ENCODE measurements at places on chromosomes 6 and 20.

DNA sequence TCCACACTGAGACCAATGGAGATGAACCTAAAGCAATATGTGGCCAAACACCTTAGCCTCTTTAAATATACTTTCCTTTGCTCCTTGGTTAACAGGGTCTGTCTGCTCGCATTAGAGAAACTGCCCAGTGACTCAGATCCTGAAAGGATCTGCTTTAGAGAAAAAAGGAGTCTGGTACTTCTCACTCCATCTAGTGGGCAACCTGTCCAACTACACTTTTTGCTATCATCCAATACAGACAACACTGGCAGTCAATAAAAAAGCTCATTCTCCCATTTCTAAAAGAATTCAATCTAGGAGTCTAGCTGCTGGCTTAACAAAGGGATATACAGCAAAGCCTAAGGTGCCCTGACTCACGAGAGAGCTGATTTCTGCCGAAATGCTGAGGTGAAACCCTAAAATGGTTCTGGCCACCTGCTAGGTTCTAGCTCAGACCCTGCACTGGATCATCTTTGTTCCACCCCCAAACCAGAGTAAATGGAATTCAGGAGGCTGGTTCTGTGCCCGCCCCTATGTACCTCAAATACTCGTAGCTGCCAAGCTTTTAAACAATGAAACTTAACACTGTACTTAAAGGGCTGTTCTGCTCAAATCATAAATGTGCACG lies 11.5 kb downstream of the GNL1 start:
- H3K4me1 ChIP-seq = peaks cover 33% of the 10 kb centered on the region
- peak overlapping the region; percentile 87 for H3K27ac ChIP-seq
- H3K36me3 ChIP-seq = peaks cover 23% of the 10 kb centered on the region
- peak overlapping the region; percentile 46 for H3K4me3 ChIP-seq
- no peaks in the 10 kb centered on the region for H3K27me3 ChIP-seq

GRCh38 chr6:5785249-5785648 lies 221.5 kb downstream of the NRN1 start:
- DNase-seq = no peak
- no peaks in the 10 kb centered on the region for H3K36me3 ChIP-seq
- H3K27me3 ChIP-seq = no peaks in the 10 kb centered on the region
- H3K4me1 ChIP-seq = peaks cover 8% of the 10 kb centered on the region

- H3K4me3 ChIP-seq = no peak overlapping the region
- peaks cover 9% of the 10 kb centered on the region for H3K4me1 ChIP-seq
- DNase-seq = no peak
- H3K27ac ChIP-seq = no peak overlapping the region
- H3K36me3 ChIP-seq = peaks cover 1% of the 10 kb centered on the region
- no peaks in the 10 kb centered on the region for H3K27me3 ChIP-seq
These were observed 33.7 kb downstream of the SRSF3 start for GRCh38 chr6:36627801-36628246.

- H3K4me1 ChIP-seq = no peaks in the 10 kb centered on the region
- H3K27me3 ChIP-seq = no peaks in the 10 kb centered on the region
- DNase-seq = no peak
- H3K36me3 ChIP-seq = no peaks in the 10 kb centered on the region
These were observed 164.0 kb upstream of the RUNX2 start for GRCh38 chr6:45163952-45164766.

GRCh38 chr20:3729811-3730540 lies 2.5 kb upstream of the HSPA12B start:
- no peaks in the 10 kb centered on the region for H3K4me1 ChIP-seq
- H3K27ac ChIP-seq = no peak overlapping the region
- peaks cover 78% of the 10 kb centered on the region for H3K27me3 ChIP-seq
- DNase-seq = no peak
- no peak overlapping the region for H3K4me3 ChIP-seq
- no peaks in the 10 kb centered on the region for H3K36me3 ChIP-seq

GRCh38 chr6:35476004-35476403 lies 7.8 kb downstream of the RPL10A start:
- H3K4me1 ChIP-seq = peaks cover under 1% of the 10 kb centered on the region
- H3K36me3 ChIP-seq = peaks cover 18% of the 10 kb centered on the region
- no peak overlapping the region for H3K27ac ChIP-seq
- no peaks in the 10 kb centered on the region for H3K27me3 ChIP-seq
- no peak for DNase-seq
- H3K4me3 ChIP-seq = no peak overlapping the region

GRCh38 chr6:38725414-38726183 lies 10.5 kb downstream of the DNAH8 start:
- no peak overlapping the region for H3K27ac ChIP-seq
- H3K4me1 ChIP-seq = no peaks in the 10 kb centered on the region
- no peak for DNase-seq
- H3K4me3 ChIP-seq = no peak overlapping the region
- peaks cover 4% of the 10 kb centered on the region for H3K36me3 ChIP-seq
- H3K27me3 ChIP-seq = peaks cover 13% of the 10 kb centered on the region

DNA sequence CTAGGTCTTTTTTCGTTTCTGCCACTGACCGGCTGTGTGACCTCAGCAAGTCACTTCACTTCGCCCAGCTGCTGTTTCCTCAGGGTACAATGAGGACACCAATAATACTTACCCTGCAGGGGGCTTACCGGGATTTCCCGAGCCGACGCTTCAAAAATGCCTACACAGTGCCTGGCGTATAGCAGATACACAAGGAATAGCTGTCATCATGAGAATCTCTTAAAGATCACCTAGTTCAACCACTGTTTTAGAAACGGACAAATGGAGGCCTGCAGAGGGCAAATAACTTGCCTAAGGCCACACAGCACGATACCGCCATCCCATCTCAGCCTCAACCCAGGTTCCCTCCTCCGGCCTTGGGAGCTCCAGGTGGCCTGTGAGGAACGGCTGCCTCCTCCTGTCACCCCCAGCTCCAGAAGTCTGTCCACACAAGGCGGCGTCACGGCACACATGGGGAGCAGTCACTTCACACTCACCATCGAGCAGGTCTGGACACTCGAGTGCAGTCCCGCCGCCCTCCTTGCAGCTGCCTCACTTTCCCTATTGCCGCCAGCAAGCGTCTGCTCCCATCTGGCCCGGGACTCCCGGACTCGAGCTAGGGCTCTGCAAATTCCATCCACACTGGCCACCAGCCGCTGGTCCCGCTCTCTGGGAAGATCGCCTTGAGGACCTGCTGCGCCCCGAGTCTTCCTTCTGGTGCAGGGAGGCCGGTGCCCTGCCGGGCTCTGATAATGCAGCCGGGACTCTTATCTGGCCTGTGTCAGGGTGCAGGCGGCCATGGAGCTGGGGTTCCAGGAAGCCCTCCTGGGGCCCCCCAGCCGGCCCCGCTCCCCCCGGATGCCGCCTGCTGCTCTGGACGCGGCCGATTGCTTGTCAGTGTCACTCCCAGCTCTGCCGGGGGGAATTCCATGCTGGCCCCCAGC lies at the start of gene RIPOR3:
TSS of gene RIPOR3 (minus strand) at position 893 of the 923 bp plus-strand sequence. CDS start at position 479, 414 bp downstream.
- H3K4me1 ChIP-seq = peaks cover 5% of the 10 kb centered on the region
- peaks cover 65% of the 10 kb centered on the region for H3K27me3 ChIP-seq
- no peak within 1 kb of the TSS for H3K27ac ChIP-seq

DNA sequence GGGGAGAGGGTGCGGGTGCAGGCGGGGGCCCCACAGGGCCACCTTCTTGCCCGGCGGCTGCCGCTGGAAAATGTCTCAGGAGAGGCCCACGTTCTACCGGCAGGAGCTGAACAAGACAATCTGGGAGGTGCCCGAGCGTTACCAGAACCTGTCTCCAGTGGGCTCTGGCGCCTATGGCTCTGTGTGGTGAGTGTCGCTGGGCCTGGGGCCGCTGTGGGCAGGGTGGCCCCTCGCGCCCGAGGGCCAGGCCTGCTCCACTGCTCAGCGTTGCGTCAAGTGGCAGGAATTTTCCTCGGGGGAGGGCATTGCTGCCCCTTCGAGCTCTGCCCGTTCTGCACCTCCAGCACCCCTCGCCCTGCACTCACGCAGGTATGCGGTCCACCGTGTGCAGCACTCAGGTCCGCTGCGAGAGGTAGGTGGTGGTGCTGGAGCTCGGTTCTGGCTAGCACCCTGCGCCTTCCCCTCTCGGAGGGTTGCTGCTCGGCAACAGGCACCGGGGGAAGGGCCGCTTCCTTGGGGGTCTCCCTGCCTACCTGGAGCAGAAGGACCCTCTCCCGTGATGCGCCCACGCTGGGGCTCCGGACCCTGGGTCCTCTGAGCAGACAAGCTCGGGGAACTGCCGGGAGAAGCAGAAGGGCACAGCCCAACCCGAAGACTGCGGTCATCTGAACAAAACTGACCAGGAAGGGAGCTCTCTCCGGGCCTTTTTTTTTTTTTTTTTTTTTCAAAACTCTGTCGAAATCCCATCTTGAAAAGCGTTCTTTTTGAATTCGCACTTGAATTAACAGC lies 674 bp downstream of the MAPK14 start:
- peak overlapping the region; percentile 84 for H3K27ac ChIP-seq
- peaks cover 14% of the 10 kb centered on the region for H3K36me3 ChIP-seq
- no peak for DNase-seq
- peaks cover 34% of the 10 kb centered on the region for H3K4me1 ChIP-seq

DNA sequence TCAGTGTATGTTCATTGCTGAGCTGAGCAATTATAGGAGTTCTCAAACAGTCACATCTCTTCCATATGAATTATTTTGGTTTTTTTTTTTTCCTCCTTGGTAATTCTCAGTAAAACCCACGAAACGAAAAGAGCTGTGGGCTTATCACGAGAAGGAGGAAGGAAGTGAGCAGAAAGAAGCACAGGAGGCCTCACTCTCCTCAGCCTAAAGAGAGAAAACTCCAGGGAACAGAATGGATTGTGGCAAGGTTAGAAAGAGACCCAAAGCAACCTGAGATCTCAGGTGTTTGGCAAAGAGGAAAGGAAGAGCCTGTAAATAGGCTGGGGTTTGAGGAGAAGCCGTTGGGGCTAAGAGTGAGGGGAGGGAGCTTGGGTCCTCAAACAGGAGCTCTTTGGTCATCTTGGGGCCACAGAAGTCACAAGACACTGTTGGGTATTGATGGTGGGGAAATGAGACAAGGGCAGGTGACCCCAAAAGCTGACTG lies 67.8 kb upstream of the CITED2 start:
- H3K27me3 ChIP-seq = no peaks in the 10 kb centered on the region
- no peak for DNase-seq
- no peaks in the 10 kb centered on the region for H3K36me3 ChIP-seq
- H3K4me1 ChIP-seq = no peaks in the 10 kb centered on the region
- H3K27ac ChIP-seq = no peak overlapping the region

DNA sequence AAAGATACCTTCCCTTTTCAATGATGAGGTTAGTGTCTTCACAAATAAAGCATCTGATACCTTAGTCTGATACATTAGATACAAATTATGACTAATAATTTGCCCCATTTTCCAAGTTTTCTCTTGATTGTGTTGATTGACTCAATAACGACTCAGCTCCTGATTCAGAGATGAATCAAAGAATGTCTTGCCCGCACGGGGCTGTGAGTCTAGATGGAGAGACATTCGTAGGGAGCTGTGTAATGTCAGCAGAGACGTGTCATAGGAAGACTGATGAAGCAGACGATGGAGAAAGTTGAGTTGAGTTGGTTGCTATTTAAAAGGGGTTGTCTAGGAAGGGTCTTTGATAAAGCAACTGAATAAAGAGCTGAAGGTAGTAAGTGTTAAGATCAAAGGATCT lies 78.2 kb downstream of the TSHZ2 start:
- H3K27ac ChIP-seq = no peak overlapping the region
- H3K27me3 ChIP-seq = peaks cover 18% of the 10 kb centered on the region
- H3K36me3 ChIP-seq = no peaks in the 10 kb centered on the region
- no peaks in the 10 kb centered on the region for H3K4me1 ChIP-seq

DNA sequence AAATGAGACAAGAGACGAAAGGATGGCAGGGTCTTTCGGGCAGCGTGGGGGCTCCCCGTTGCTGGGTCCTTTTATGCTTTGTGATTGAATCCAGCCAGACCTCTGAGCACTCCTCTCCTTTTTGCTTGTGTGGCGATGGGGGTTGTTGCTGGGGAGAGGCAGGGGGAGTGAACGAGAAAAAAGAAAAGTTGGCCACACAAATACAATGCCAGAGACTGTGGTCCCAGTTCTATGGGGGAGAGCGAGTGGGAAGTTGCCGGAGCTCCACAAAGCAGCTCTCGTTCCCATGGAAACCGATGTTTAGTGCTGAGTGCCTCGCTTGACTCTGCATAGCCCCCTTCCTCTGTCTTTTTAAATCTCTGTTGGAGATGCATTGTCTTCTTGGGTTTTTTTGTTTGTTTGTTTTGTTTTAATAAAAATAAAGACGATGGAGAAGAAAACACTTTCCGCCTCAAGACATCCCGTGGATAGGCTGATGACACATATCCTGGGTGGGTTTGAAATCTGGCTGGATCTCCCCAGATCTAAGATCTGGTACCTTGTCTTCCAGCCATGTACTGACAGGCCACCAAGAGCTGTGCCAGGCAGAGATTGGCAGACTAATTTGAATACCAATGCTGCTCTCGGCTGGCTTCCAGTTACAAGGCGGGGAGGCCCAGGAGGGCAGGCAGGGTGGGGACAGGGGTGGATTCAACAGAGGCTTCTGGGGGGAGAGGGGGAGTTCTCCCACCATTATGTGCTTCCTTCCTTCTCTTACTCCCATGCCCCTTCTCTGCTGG lies 529.3 kb downstream of the QKI start:
- H3K36me3 ChIP-seq = no peaks in the 10 kb centered on the region
- no peak for DNase-seq
- H3K27ac ChIP-seq = no peak overlapping the region
- H3K27me3 ChIP-seq = peaks cover 84% of the 10 kb centered on the region
- no peaks in the 10 kb centered on the region for H3K4me1 ChIP-seq

GRCh38 chr6:50699051-50699775 lies 14.1 kb upstream of the TFAP2D start:
- H3K4me3 ChIP-seq = no peak overlapping the region
- H3K27me3 ChIP-seq = no peaks in the 10 kb centered on the region
- no peak overlapping the region for H3K27ac ChIP-seq
- H3K36me3 ChIP-seq = no peaks in the 10 kb centered on the region
- DNase-seq = no peak

- no peaks in the 10 kb centered on the region for H3K4me1 ChIP-seq
- H3K27me3 ChIP-seq = no peaks in the 10 kb centered on the region
- H3K27ac ChIP-seq = no peak overlapping the region
- DNase-seq = no peak
These were observed 301.1 kb upstream of the SASH1 start for GRCh38 chr6:148041546-148041945.

- no peak overlapping the region for H3K4me3 ChIP-seq
- H3K27ac ChIP-seq = no peak overlapping the region
- H3K27me3 ChIP-seq = peaks cover 18% of the 10 kb centered on the region
These were observed 7.2 kb downstream of the LPIN3 start for GRCh38 chr20:41347523-41348429.

DNA sequence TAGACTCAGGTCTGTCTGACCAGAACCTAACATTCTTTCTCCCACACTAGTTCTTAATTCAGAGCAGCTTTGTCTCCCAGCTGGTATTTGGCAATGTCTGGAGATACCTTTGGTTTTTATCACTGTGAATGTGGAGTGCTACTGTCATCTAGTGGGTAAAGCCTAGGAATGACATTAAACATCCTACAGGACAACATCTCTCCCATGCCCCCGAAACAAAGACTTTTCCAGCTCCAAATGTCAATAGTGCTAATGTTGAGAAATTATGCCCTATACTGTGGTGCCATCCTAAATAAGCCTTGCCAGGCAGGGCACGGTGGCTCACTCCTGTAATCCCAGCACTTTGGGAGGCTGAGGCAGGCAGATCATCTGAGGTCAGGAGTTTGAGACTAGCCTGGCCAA lies 4.2 kb upstream of the TTPAL start:
- peaks cover 17% of the 10 kb centered on the region for H3K27me3 ChIP-seq
- no peak overlapping the region for H3K4me3 ChIP-seq
- no peak for DNase-seq
- no peak overlapping the region for H3K27ac ChIP-seq
- H3K4me1 ChIP-seq = peaks cover 18% of the 10 kb centered on the region

Data from central memory CD8-positive, alpha-beta T cell (primary cell).